B cell (primary cell): ENCODE measurements at places on chromosomes 5 and 9. TPM values are rescaled to one million over a fixed set of nuclear protein-coding genes. Genes with fewer than 3 reads are reported as not detected.

DNA sequence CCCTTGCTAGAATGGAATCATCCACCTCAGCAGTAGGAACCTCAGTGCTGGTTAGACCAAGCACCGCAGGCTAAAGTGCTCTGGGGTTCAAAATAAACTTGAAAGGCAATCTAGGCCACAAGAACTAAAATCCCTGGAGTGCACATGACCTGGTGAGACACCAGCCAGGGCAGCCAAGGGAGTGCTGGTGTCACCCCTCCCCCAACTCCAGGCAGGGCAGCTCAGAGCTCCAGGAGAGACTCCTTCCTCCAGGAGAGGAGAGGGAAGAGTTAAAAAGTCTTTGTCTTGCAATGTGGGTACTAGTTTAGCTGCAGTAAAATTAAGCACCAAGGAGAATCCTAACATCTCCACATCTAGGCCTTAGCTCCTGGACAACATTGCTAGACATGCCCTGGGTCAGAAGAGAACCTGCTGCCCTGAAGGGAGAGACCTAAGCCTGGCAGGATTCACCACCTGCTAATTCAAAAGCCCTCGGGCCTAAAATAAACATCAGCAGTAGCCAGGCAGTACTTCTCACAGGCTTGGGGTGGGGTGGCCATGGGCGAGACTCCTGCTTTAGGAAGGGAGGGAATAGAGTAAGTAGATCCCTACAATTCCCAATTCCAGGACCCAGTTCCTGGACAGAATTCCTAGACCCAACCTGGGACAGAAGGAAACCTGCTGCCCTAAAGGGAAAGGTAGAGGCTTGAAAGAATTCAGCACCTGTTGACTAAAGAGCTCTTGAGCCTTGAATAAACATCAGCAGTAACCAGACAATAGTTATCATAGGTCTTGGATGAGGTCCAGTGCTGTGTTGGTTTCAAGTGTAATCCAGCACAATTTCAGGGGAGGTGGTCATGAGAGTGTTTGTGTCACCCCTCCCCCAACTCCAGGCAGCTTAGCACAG is 25.8 kb downstream of the UGT3A2 start:
- no peak for DNase-seq

GRCh38 chr5:63175850-63176249 is 597.2 kb downstream of the LRRC70 start:
- DNase-seq = no peak

SLC34A3 gene
- total RNA-seq = not detected in 2 replicates

DNA sequence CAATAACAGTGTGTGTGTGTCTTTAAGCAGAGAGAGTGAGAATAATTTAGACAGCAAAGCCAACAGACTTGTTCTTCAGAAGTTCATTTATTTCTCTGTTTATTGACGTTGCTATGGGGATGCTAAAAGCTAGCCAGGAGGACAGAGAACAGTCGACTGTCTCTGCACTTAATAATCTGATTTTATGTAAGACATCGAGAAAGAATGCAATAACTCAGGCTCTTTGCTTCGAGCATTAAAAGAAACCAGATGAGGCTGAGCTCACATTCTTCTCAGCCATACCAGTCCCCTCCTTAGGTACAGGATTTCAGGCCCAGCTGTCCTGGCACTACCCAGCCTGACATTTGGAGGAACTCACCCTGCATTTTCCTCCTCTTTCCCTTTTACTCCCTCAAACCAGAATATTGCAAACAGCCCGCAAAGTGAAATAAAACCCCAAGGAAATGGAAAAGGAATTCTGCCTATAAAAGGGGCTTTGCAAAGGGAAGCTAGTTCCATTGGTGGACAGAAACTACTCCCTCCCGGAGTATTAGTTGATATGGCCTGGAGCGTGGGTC is 44.5 kb upstream of the DPYSL3 start:
- DNase-seq = no peak

GRCh38 chr5:80745490-80745889 is 90.7 kb upstream of the DHFR start:
- no peak for DNase-seq

DNA sequence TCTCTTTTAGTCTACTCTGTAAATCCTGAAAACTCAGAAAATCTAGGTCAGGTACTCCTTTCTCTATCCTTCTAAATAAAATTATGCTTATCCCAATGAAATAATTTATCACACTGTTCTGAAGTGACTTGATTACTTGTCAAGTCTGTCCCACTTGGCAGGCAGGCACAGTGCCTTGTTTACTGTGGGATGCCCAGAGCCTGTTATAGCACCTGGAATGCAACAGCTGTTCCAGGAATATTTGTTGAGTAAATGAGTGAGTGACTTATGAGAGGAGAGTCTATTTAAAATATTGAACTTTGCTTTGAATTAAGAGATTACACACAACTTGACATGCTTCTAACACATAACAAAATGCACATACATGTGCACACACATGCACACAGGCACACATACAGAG is 130.0 kb downstream of the MPDZ start:
- DNase-seq = no peak
